ENCODE measurements at places on chromosomes 2 and 18. TPM values are rescaled to one million over a fixed set of nuclear protein-coding genes. Genes with fewer than 3 reads are reported as not detected.

DNA sequence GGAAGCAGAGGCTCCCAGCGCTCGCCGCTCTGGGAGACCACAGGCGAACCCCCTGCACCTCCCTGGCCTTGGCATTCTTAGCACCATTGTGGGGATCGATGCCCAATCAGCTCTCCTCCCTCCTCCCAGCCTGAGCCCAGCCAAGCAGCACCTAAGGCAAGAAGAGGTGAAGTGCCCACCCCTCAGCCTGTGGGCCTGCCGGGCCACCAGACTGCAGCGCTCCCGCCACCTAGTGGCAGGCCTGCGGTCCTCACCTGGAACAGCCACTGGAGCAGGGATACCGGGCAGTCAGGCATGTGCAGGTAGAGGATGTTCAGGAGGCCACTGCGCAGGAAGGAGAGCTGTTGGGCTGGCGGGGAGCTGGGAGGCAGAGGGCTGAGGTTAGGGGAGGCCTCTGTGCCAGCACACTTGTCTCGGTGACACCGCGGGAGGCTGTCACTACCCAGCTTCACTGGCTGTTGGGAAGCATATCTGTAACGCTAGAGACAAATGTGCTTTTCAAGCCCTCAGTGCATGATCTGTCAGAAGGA lies 35.2 kb downstream of the FAM178B start:
- peaks cover 19% of the 10 kb centered on the region for H3K4me1 ChIP-seq
- H3K4me3 ChIP-seq = peak overlapping the region; percentile 31
- peak; percentile 78 for DNase-seq
- H3K36me3 ChIP-seq = no peaks in the 10 kb centered on the region

- no peaks in the 10 kb centered on the region for H3K36me3 ChIP-seq
- H3K4me1 ChIP-seq = no peaks in the 10 kb centered on the region
- no peak for DNase-seq
- H3K4me3 ChIP-seq = no peak overlapping the region
- H3K27me3 ChIP-seq = no peaks in the 10 kb centered on the region
Measured at GRCh38 chr18:36627637-36628036, 201.2 kb downstream of the TPGS2 start.

Gene DNAJC5G
- total RNA-seq = not detected

Gene DSC2
- 19.0 TPM for total RNA-seq

- H3K4me3 ChIP-seq = no peak overlapping the region
- no peak for DNase-seq
Measured at GRCh38 chr2:8661736-8662135, 20.1 kb upstream of the ID2 start.

- H3K27me3 ChIP-seq = no peaks in the 10 kb centered on the region
- no peak overlapping the region for H3K27ac ChIP-seq
- H3K36me3 ChIP-seq = no peaks in the 10 kb centered on the region
- H3K4me1 ChIP-seq = no peaks in the 10 kb centered on the region
- H3K4me3 ChIP-seq = no peak overlapping the region
Measured at GRCh38 chr18:303607-304006, 35.8 kb upstream of the THOC1 start.

DNA sequence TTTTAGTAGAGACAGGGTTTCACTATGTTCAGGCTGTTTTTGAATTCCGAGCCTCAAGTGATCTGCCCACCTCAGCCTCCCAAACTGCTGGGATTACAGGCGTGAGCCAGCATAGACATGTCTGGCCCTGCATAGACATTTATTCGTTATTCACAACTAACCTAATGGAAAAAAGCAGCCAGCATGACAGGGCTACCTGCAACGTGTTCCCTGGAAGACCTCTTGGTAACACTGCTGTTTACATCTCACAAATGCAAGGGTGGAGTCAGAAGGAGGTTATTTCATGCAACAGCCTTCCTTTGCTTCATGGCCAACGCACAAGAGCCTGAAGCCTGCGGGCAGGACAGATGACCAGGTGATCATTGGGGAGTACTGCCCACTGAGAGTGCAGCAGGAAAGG lies 9.2 kb downstream of the SERPINE2 start:
- H3K27ac ChIP-seq = no peak overlapping the region
- H3K4me1 ChIP-seq = no peaks in the 10 kb centered on the region
- DNase-seq = no peak
- no peaks in the 10 kb centered on the region for H3K27me3 ChIP-seq
- no peak overlapping the region for H3K4me3 ChIP-seq

Gene LONRF2
- total RNA-seq = 19.9 TPM

GRCh38 chr2:226979004-226979403 lies 143.2 kb downstream of the RHBDD1 start:
- no peaks in the 10 kb centered on the region for H3K4me1 ChIP-seq
- no peak overlapping the region for H3K27ac ChIP-seq
- H3K4me3 ChIP-seq = no peak overlapping the region
- H3K36me3 ChIP-seq = no peaks in the 10 kb centered on the region
- no peaks in the 10 kb centered on the region for H3K27me3 ChIP-seq
- DNase-seq = no peak

Gene OSGEPL1
- 9.2 TPM for total RNA-seq

DNA sequence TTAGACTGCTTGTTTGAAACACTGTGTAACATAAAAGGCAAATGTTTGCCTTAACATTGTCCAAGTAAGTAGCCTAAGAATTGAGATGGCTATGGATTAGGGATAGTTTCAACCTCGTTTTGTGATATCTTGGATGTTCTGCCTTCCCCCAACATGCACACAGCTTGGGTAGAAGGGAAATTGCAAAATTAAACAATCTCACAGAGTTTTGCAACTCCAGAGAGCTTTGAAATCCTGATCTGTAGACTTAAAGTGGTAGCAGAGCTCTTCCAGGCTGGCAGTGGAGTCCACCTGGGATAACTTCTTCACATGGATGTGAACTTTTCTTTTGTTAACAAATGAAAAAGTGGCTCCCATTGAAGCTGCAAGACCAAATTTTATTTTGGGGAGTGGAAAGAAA lies 59.6 kb downstream of the CHRNA1 start:
- DNase-seq = no peak
- H3K4me3 ChIP-seq = no peak overlapping the region
- H3K36me3 ChIP-seq = no peaks in the 10 kb centered on the region
- no peaks in the 10 kb centered on the region for H3K27me3 ChIP-seq
- no peak overlapping the region for H3K27ac ChIP-seq

- no peaks in the 10 kb centered on the region for H3K4me1 ChIP-seq
- H3K27ac ChIP-seq = no peak overlapping the region
- H3K36me3 ChIP-seq = no peaks in the 10 kb centered on the region
Measured at GRCh38 chr2:201191132-201191875, 8.4 kb downstream of the CASP10 start.

Gene COL3A1
- 98.6 TPM for total RNA-seq

Gene C2orf74
- total RNA-seq = 15.7 TPM

DNA sequence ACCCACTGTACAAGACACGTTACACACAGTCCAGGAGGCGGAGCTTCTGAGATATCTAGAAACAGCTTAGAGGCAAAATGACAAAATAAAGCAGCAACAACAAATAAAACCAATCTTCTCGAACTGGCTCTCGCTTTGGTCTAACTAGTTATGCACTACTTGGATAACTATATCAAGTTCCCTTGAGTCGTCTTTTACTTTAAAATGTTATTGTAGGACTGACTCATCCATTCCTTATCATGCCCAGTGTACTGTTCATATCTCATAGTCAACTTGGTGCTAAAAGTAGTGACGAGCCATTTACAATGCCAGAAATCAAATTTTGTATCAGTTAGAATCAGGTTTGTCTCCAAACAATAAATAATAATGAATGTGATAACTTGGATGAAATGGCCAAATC lies 102.5 kb upstream of the SLC35G4 start:
- no peaks in the 10 kb centered on the region for H3K27me3 ChIP-seq
- no peaks in the 10 kb centered on the region for H3K4me1 ChIP-seq
- H3K27ac ChIP-seq = no peak overlapping the region
- no peak for DNase-seq

GRCh38 chr2:48728840-48729239 lies 26.7 kb downstream of the LHCGR start:
- no peak overlapping the region for H3K4me3 ChIP-seq
- no peaks in the 10 kb centered on the region for H3K36me3 ChIP-seq
- H3K27ac ChIP-seq = no peak overlapping the region
- no peaks in the 10 kb centered on the region for H3K27me3 ChIP-seq
- H3K4me1 ChIP-seq = no peaks in the 10 kb centered on the region
- no peak for DNase-seq

DNA sequence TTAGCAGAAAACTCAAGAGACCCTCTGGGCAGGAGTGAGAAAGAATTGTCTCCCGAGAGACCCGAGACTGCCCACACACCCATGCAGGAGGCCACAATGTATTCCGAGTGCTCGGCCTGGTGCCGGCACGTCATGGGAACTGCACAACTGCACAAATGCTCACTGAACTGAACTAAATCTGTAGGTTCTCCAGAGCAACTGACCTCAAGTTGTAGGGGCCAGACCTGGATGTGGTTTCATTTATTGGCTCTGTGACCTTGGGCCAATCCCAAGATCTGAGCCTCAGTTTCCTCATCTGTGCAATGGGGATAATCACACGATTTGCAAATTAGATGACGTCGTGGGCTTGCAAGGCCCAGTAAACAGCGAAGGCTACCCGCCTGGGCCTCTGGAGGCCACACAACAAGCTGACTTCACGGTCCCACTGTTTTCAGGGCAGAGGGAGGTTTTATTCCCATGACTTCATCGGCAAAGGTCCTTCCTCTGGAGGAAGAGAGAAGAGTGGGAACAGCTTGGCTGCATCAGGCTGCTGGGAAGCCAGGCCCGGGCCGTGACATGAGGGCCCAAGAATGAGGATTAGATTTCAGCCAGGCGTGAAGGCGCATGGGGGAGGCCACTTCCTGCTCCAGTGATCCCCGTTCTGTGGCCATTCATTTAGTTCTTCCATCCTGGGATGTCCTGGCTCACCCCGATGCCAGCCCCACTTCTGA lies 3.6 kb upstream of the ERFE start:
- H3K27me3 ChIP-seq = no peaks in the 10 kb centered on the region
- DNase-seq = no peak

Gene CNTNAP5
- total RNA-seq = not detected

Gene INPP5D
- 20.0 TPM for total RNA-seq

GRCh38 chr2:20052861-20053281 lies 1.4 kb upstream of the LAPTM4A start:
- peak overlapping the region; percentile 99 for H3K27ac ChIP-seq
- H3K27me3 ChIP-seq = no peaks in the 10 kb centered on the region
- DNase-seq = peak; percentile 53

GRCh38 chr18:50594942-50595341 lies 35.1 kb downstream of the MAPK4 start:
- no peaks in the 10 kb centered on the region for H3K27me3 ChIP-seq
- H3K27ac ChIP-seq = no peak overlapping the region
- DNase-seq = no peak
- no peaks in the 10 kb centered on the region for H3K4me1 ChIP-seq

Gene GALR1
- total RNA-seq = not detected

Gene HOXD3
- total RNA-seq = 4.2 TPM

Gene HMSD
- not detected for total RNA-seq

All from breast epithelium (tissue), 4 donors.